ENCODE measurements at places on chromosomes 11 and 22. TPM values are rescaled to one million over a fixed set of nuclear protein-coding genes. Genes with fewer than 3 reads are reported as not detected.

GRCh38 chr11:102111787-102112508 lies 1.7 kb downstream of the YAP1 start:
- H3K4me1 ChIP-seq = peaks cover 23% of the 10 kb centered on the region
- peak overlapping the region; percentile 77 for H3K4me3 ChIP-seq
- DNase-seq = peak; percentile 46
- H3K27me3 ChIP-seq = no peaks in the 10 kb centered on the region
- peaks cover 9% of the 10 kb centered on the region for H3K36me3 ChIP-seq

DNA sequence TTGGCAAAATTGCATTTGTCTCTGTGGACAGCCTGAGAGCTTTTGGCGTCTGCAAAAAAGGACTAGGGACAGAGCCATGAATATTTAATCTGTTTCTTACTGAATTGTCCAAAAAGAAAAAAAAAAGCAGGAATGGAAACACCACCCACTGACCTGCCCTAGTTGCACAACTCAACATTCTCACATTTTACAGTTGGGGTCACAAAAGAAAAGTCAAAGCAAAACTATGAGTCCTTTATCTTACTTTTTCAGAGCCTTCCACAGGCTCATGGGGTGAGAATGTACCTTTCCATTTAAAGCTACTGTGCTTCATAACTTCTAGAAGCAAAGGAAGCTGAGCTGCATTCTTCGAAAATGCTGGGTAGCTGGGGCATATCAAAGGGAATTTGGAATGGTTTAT lies 225.7 kb downstream of the FAM76B start:
- no peak overlapping the region for H3K27ac ChIP-seq
- H3K4me3 ChIP-seq = no peak overlapping the region
- no peaks in the 10 kb centered on the region for H3K4me1 ChIP-seq

DNA sequence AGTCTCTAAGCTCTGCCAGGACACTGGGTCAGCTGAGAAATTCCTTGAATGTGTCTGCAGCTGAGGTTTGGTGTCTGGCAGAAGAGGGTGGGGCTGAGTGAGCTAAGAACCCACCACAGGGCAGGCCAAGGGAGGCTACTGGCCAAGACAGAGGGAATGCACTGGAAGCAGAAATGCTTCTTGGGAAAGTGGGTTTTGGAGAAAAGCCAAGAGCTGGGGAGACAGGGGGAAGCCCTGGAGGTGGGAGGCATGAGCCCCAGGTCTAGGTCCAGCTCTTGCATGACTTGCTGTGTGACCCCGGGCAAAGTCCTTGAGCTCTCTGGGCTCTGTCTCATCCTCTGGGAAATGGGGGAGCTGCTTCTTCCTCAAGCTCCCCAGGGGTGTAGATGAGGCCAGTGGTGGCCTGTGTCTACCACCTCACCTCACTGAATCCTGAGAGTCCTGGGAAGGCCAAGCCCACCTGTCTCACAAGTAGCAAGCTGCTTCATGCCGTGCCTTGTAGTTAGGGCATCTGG lies 2.3 kb downstream of the MMP11 start:
- H3K36me3 ChIP-seq = no peaks in the 10 kb centered on the region
- H3K4me1 ChIP-seq = peaks cover 49% of the 10 kb centered on the region
- no peaks in the 10 kb centered on the region for H3K27me3 ChIP-seq

DNA sequence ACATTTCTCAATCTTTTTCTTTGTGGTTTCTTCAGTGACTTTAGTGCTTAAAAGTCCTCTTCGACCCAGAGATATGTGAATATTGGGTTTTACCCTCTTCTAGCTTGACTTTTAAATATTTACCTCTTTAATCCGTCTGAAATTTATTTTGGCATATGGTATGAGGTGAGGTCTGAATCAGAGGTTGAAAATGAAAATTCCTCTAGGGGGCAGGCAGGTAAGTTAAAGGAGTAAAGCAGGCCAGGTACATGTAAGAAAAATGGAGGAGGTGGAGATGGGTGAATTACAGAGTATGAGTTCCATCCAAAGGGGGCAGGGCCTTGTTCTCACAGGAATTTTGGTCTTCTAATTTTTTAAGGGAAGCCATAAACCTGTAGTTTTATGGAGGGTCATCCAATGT lies 263.8 kb upstream of the NARS2 start:
- H3K4me3 ChIP-seq = no peak overlapping the region
- no peaks in the 10 kb centered on the region for H3K4me1 ChIP-seq
- H3K36me3 ChIP-seq = no peaks in the 10 kb centered on the region
- H3K27me3 ChIP-seq = no peaks in the 10 kb centered on the region

- peaks cover 10% of the 10 kb centered on the region for H3K4me1 ChIP-seq
- peaks cover 3% of the 10 kb centered on the region for H3K36me3 ChIP-seq
- H3K4me3 ChIP-seq = no peak overlapping the region
- no peak for DNase-seq
- H3K27me3 ChIP-seq = no peaks in the 10 kb centered on the region
These were observed 55.2 kb downstream of the NECTIN1 start for GRCh38 chr11:119673759-119674336.

DNA sequence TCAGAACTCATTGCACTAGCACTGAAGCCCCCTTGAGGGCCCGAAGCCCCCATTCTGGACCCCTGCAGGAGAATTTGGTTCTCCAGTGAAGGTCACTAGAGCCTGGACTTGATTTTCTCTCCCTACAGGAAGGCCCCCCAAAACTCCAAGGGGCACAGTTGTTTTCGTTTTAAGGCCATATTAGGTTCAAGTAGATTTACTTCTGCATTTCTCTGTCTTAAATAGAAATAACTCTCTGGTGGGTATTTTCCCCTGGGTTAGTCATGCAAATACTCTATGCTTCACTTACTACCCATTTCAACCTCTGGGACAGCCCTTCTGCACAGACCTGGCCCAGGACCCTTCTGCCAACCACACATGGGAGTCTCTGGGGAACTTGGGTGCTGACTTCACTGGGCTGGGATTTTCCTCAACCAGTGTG lies 41.6 kb downstream of the WEE1 start:
- H3K27me3 ChIP-seq = no peaks in the 10 kb centered on the region
- no peak for DNase-seq
- H3K4me1 ChIP-seq = peaks cover 44% of the 10 kb centered on the region
- H3K4me3 ChIP-seq = no peak overlapping the region
- H3K36me3 ChIP-seq = no peaks in the 10 kb centered on the region
- H3K27ac ChIP-seq = peak overlapping the region; percentile 98

DNA sequence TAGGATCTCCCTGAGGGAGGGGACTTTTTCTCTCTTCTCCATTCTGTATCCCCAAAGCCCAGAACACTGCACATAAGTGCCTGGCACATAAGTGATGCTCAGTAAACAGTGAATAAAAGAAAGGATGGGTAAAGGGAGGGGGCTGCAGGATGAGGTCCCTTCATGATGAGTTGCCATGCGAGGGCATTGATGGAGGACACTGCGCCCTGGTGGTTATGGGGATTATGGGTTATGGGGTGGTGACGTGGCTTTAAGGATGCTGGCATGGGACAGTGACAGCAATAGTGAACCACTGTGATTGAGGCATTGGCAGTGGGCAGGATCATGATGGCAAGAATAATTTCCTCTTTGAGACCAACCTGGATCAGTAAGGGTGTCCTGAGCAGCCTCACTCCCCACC lies 43.9 kb upstream of the LRRC32 start:
- no peak overlapping the region for H3K27ac ChIP-seq
- H3K27me3 ChIP-seq = no peaks in the 10 kb centered on the region
- no peak overlapping the region for H3K4me3 ChIP-seq

DNA sequence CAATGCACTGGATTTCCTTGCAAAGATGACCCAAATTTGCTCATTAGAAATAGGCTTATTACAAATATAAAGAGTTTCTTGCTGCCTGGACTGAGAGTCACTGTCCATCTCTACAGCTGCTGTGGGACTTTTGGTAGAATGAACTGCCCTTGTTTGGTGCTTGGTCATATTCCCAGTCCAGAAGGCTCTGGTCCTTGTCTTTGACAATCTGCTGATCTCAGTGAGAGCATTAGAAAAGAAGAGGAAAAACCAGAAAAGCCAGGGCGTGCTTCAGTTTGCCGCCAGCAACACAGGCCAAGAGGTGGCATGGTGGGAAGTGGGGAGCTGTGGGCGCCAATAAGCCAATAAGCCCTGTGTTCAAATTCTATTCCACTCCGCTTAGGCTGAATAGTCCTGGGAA lies 48.2 kb upstream of the PARVA start:
- no peak overlapping the region for H3K27ac ChIP-seq
- H3K4me3 ChIP-seq = no peak overlapping the region
- peaks cover 8% of the 10 kb centered on the region for H3K4me1 ChIP-seq
- no peaks in the 10 kb centered on the region for H3K36me3 ChIP-seq
- no peaks in the 10 kb centered on the region for H3K27me3 ChIP-seq
- no peak for DNase-seq

DNA sequence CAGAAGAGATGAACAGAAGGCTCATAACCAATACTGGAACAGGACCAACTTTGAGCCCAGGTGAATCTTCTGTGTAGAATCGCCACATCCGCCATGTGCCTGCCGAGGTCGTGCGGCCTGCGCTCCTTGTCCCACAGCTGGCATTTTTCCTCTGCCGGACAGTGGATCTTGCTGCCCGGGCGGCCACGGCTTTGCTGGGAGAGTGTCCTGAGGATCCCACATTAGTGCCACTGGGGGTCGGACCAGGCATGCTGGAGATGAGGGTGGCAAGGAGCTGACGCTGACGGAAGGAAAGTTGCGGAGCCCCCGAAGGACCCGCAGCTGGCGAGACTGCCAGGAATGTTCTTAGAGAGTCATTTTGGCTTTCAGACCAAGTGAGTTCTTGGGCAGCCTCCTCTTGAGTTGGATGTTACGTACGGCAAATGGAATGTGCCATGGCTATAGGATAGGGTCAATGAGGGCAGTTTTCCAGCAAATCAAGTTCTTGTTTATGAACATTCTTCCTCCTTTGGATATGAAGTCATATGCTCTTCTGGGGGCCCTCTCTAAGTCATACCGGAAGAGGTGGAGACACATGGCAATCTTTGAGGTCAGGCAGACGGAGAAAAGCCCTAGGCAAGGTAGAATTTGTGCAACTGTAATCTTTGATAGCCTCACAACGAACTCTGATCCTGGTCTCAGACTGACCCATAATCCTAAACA lies 57.4 kb upstream of the NUP160 start:
- no peak for DNase-seq
- H3K27ac ChIP-seq = peak overlapping the region; percentile 57
- H3K36me3 ChIP-seq = no peaks in the 10 kb centered on the region
- H3K4me1 ChIP-seq = peaks cover 14% of the 10 kb centered on the region
- H3K27me3 ChIP-seq = no peaks in the 10 kb centered on the region

DNA sequence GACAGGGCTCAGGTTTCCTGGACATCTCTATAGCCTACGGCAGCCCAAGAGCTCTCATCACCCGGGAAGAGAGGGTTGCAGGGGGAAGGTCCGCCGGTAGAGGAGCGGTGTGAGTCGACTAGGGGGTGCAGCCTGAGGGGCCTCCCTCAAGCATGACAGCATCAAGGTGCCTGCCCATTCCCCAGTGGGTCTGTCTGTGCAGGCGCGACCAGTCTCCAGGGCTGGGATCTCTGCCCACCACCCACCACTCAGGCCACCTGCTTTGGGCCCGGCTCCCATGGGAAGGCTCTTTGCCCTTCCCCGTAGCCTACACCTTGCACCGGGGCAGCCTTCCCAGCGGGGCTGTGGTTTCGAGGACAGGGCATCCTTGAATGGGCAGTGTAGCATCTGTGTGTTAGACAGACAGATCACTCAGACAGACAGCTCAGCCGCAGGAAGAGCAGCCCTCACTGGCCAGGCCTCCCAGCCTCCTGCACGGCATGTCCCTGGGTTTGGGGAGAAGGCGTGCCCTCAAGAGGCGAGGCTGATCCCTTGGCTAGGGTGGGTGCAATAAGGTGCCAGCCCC lies 29.2 kb downstream of the CERK start:
- H3K36me3 ChIP-seq = peaks cover 88% of the 10 kb centered on the region
- H3K4me1 ChIP-seq = peaks cover 31% of the 10 kb centered on the region
- H3K27me3 ChIP-seq = no peaks in the 10 kb centered on the region
- no peak overlapping the region for H3K4me3 ChIP-seq
- DNase-seq = no peak

DNA sequence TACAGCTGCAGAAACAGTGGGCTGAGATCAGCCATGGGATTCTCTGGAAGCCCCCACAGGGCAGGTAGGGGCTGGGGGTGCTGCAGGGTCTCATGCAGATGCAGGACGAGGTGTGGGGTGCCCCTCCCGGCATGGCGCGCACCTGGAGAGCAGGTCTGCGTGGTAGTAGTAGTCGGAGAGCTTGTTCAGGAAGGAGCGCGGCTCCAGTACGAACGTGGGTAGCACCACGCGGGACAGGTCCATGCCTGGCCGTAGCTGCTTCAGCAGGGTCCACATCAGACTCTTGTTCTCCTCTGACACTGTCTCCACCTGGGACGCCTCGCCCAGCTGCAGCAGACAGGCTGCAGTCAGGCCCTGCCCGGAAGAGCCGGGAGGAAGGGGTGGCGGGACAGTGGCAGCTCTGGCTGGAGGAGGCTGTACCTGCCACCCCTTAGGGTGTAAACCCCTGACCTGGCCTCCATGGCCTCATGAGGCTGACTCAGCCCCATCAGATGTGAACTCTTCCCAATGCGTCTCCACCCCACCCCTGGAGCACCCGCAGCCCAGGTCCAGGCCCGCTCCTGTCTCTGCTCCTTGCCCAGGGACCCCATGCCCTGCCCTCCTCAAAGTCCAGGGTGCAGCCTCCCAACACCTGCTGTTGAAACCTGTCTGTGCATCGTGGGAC lies 47.0 kb upstream of the CARS1 start:
- no peaks in the 10 kb centered on the region for H3K4me1 ChIP-seq
- no peak overlapping the region for H3K27ac ChIP-seq
- H3K4me3 ChIP-seq = no peak overlapping the region
- DNase-seq = peak; percentile 46

DNA sequence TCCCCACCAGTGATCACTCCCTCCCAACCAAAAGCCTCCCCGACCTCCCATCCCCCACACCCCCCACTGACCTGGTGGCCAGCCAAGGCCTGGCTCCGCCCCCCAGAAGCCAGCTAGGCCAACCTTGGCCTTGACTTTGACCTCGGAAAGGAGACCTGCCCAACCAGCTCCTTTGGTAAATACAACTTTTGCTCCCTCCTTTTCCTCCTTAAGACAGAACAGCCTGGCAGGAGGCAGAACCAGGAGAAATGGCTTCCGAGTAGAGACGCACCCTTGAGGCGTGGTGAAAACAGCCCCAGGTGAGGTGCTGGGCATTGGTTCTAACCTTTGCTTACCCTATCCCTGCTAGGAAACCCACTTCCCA lies 27.0 kb downstream of the PLEKHA7 start:
- no peaks in the 10 kb centered on the region for H3K36me3 ChIP-seq
- H3K27me3 ChIP-seq = no peaks in the 10 kb centered on the region
- DNase-seq = no peak
- H3K4me3 ChIP-seq = no peak overlapping the region

GRCh38 chr11:14376920-14377319 lies 17.9 kb upstream of the RRAS2 start:
- DNase-seq = no peak
- H3K4me3 ChIP-seq = no peak overlapping the region
- no peak overlapping the region for H3K27ac ChIP-seq

Gene PANX2
- 0.13 TPM for total RNA-seq

Gene PRODH
- total RNA-seq = not detected

Gene SYT8
- 0.06 TPM for total RNA-seq

Gene FGF4
- not detected for total RNA-seq

Gene CEND1
- 0.21 TPM for total RNA-seq

Gene DCUN1D5
- total RNA-seq = 48.3 TPM

Gene OR56A4
- not detected for total RNA-seq

Gene GAS2
- total RNA-seq = 1.8 TPM
